Stomach (tissue), 19 donors: ENCODE measurements at places on chromosomes 3 and 15. TPM values are rescaled to one million over a fixed set of nuclear protein-coding genes. Genes with fewer than 3 reads are reported as not detected.

The ZKSCAN7 gene
- 2.0 TPM for total RNA-seq

The ACKR4 gene
- total RNA-seq: 1.0 TPM

- DNase-seq: peak; percentile 89
Measured at GRCh38 chr3:30768703-30769550, 125.5 kb downstream of the GADL1 start.

The ISLR gene
- 42.3 TPM for total RNA-seq

The PCOLCE2 gene
- not detected for total RNA-seq

- no peak for DNase-seq
Measured at GRCh38 chr3:136788154-136788553, 30.8 kb upstream of the SLC35G2 start.

- DNase-seq: no peak
Measured at GRCh38 chr3:111200027-111200426, 128.4 kb downstream of the NECTIN3 start.

GRCh38 chr3:182612332-182612731 is 181.0 kb upstream of the ATP11B start:
- no peak for DNase-seq

GRCh38 chr3:34696831-34697230 is 898.4 kb downstream of the PDCD6IP start:
- DNase-seq: no peak

The FILIP1L gene
- total RNA-seq: 97.3 TPM

The OCA2 gene
- not detected for total RNA-seq

The PRSS50 gene
- total RNA-seq: not detected

DNA sequence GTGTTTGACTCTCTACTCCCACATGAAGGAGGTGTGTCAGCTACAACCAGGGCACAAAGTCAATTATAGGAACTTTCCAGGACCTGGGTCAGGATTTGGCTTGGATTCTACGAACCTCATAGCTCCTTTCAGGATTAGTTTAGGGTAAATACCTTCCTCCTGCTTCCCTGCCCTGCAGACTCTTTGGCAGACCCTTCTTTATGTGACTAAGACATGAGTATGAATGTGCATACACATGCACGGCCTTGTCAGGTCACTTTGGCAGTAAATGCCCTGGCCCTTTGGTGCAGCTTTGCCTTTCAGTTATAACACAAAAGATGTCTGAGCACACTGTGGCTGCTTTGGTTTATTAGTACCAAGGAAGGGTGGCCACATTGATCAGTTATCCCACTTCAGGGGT is 68.9 kb downstream of the GHSR start:
- no peak for DNase-seq

The ROBO2 gene
- total RNA-seq: 11.4 TPM

DNA sequence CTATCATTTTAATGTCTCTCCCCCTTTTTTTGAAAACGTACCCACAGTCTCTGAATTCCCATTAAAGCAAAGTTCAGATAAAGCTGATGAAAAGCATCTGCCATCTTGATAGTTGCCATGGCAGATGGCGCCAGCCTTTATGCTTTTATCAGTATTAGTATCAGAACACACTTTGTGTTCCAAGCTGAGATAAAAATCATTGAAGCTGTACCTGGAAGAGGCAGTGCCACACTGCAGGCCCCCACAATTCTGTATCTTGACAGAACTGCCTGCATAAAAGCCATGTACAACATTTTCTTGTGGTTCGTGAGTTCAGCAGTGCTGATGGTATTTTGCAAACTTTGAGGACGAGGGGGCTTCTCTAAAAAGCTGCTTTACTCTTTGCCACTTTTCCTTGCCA is 311.7 kb downstream of the SATB1 start:
- DNase-seq: no peak
